AG04450 (cell line): ENCODE measurements at places on chromosomes 13 and 19.
A peak's percentile ranks its signal among the peaks of the same experiment; 100 is the strongest.

GRCh38 chr13:95403349-95404140 is 102.3 kb upstream of the ABCC4 start:
- DNase-seq, result no peak

DNA sequence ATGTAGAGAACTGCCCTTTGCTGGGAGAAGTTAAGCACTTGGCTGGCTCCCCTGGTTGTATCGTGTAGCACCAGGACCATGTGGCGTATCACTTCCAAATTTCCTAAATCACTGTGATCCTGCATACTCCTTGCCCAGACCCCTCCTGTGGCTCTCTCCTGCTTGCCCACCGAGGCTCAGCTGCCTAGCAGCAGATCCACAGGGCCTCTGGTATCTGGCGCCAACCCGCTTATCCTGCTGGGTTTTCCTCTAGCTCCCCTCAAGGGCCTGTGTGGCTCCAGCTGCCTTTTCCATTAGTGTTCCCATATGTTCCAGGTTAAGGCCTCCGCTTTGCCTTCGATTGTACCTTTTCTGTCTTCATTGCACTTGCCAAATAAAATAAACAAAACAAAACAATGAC is 16.5 kb downstream of the LRCH1 start:
- DNase-seq, result no peak

DNA sequence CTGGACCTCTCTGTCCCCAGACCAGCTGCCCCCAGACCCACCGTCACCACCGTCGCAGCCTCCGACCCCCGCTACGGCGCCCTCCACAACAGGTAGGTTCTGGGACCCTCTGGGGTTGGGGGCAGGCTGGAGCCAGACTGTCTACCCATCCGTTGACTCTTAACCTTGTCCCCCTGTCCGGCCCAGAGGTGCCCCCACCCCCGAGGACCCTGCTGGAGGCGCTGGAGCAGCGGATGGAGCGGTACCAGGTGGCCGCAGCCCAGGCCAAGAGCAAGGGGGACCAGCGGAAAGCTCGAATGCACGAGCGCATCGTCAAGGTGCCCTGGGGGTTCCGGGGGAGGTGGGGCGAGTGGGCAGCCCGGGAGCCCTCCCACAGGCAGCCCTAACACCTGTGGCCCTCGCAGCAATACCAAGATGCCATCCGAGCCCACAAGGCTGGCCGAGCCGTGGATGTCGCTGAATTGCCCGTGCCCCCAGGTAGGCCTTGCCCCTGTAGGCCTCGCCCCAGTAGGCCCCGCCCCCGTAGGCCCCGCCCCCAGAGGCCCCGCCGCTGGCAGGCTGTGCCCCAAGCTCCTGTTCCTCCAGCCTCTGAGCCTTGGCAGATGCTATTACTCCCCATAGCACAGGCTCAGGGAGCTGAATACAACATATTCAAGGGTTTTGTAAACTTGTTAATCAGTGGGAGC is 12.9 kb downstream of the CC2D1A start:
- DNase-seq, result no peak

GRCh38 chr19:17227798-17228367 is 1.9 kb downstream of the OCEL1 start:
- no peak for DNase-seq

- no peak for DNase-seq
Measured at GRCh38 chr19:1417145-1417544, 9.8 kb downstream of the DAZAP1 start.

GRCh38 chr13:51619614-51620013 is 35.4 kb downstream of the WDFY2 start:
- peak; percentile 34 for DNase-seq

DNA sequence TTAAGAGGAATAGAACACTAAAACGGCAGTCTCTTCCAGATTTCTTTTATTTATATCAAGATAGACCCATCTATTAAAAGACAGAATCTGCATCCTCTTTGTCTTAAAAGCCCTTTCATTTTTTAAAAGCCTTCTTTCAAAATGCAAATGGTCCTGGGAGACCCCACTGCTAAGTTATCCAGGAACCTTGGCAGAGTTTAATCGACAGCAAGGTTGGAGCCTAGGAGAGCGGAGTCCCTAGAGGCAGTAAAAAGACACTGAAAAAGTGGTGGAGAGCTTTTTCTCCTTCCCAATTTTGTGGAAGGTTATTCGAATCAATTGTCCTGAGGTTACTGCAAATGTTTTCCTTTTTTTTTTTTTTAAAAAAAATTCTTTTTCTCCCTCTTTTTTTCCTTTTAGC is 294.7 kb downstream of the NALCN start:
- DNase-seq, result no peak

DNA sequence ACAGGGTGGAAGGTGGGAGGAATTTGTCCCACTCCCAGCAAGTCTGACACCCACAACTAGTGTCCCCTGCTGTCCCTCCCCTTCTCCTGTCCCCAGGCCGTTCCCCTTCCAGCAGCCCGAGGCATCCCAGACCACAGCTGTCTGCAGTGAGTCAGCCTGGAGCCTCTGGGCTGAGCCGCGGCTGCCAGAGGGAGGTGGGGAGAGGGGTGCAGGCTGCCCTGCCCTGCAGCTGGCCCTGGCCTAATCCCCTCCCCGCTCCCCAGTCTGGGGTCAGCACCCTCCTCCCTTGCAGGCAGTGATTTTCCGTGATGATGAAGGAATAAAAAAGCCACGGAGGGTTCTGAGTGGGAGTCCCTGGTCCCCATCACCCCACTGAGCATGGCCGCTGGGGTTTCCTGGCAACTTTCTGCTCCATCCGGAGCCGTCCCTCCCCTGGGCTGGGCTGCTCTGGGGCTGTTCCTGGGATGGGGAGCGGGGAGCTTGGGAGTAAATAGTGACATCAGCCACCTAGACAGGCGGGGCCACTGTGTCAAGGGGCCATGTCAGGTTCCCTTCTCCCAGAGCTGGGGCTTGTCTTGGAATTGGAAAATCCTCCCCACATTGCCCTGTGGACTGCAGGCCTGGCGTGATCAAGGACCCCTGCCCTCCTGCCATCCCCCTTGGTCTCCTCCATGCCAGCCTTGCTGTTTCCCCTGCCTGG is 16.8 kb downstream of the SPC24 start:
- DNase-seq, result no peak

DNA sequence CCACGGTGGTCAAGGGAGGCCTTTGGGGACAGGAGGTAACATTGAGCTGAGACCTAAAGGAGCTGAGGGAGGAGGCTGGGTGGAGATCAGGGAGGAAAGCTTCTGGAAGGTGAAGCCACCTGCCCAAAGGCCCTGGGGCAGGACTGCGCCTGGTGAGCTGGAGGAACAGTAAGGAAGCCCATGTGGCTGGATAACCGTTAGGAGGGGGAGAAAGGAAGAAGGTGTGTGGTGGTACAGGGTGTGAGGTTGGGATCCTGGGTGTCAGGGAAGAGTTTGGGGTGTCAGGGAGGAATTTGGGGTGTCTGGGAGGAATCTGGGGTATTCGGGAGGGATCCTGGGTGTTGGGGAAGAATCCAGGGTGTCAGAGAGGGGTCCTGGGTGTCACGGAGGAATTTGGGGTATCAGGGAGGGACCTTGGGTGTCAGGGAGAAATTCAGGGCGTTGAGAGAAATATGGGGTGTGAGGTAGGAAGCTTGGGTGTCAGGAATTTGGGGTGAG is 695 bp downstream of the TICAM1 start:
- no peak for DNase-seq

- no peak for DNase-seq
Measured at GRCh38 chr13:43171489-43171888, 148.1 kb downstream of the DNAJC15 start.

DNA sequence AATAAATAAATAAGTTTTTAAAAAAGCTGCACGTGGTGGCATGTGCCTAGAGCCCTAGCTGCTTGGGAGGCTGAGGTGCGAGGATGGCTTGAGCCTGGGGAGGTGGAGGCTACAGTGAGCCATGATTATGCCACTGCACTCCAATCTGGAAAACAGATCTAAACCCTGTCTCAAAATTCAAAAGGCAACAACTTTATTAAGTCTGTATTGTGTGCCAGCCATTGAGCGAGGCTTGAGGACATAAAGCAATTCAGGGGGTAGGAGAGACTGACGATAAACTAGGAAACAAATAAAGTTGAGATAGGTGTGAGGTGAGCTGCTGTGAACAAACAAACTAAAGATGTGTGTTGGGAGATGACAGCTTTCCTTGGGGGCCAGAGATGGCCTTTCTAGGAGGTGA is 8.7 kb downstream of the CELF5 start:
- no peak for DNase-seq

GRCh38 chr13:61672756-61673155 is 257.1 kb upstream of the PCDH20 start:
- DNase-seq, result no peak
